Stimulated activated CD4-positive, alpha-beta T cell treated with anti-CD3 and anti-CD28 coated beads, TNF-alpha, amount 100 ng/mL, for 24 hours (primary cell): ENCODE measurements at places on chromosomes 2 and 18.
A peak's percentile ranks its signal among the peaks of the same experiment; 100 is the strongest.

DNA sequence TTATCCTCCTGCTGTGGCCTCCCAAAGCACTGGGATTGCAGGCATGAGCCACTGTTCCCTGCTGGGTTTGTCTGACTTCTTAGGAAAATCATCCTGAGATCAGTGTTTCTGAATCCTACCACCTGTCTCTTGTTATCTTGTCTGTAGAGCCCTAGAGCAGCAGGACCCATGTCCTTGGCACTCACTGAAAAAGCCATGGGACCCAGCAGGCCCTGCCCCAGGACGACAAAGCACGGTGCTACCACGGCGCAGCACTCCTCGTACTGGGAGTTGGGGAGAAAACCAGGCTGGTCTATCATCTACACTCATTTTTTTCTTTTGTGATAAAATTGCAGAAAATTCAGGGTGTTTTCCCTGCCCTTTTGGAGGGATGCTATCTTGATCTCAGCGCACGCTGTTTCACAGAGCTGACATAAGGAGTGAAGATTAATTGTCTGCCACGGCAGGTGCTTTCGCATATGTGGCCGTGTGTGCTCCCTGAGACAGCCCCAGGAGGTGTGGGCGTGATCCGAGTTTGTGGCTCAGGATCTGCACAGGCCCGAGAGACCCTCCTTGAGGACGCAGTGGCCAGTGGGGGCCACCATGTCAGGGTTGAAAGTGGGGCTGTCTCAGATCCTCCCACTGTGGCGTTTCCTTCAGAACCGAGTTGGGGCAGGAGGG lies 179.1 kb downstream of the LDLRAD4 start:
- DNase-seq: no peak

DNA sequence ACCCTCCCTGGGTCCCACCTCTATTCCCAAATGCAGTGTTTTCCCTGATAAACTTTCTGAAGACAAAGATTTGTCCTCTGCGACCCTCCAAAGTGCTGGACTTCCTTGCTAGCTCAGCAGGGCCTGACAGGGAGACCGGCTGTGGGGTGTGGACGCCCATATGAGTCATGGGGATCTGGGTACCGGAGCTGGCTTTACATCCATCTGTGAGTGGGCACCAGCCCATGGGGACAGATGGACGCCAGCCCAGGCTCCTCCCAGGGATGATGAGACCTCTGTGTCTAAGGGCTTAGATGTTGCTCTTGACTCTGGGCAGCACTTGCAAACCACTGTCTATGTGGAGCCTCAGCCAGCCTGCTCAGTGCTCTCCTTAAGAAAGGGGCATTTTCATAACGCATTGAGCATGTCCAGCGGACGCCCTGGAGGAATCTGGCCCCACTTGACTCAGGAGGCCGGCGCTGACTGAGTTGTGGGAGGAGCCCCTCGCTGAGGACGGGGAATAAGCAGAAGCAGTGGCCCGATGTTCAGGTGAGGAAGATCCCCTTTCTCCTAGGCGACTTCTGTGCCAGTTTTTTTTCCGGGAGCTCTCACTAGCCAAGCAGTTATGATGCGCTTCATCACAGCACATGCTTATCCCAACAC lies 229.4 kb upstream of the MYT1L start:
- DNase-seq: no peak

DNA sequence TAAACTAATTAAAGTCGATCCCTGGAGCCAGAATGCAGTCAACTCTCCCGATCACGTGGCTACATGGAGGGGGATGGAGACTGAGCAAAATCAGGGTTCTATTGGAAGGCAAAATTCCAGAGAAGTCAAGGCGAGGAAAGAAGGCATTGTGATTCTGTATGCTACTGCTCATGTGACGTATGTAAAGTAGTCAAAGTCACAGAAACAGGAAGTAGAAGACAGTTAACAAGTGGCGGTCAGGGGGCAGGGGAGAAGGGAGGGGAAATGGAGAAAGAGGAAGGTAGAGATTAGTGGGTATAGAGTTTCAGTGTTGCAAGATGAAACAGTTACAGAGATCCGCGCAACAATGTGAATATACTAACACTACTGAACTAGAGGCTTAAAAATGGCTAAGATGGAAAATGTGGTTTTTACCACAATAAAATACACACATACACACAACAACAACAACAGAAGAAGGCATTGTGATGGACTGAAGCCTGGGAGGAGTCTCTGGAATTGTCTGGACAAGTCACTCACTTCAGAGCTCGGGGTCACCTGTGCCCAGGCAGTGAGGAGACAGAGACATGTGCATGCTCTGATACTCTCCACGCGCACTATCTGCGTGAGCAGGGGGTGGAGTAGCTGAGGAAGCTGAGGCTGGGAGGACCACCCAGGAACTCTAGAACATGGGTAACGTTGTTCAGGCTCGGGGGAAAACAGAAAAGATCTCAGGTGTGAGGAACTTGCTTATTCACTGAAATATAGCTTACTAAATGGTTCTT lies 89.9 kb upstream of the CDCA7 start:
- DNase-seq: no peak

DNA sequence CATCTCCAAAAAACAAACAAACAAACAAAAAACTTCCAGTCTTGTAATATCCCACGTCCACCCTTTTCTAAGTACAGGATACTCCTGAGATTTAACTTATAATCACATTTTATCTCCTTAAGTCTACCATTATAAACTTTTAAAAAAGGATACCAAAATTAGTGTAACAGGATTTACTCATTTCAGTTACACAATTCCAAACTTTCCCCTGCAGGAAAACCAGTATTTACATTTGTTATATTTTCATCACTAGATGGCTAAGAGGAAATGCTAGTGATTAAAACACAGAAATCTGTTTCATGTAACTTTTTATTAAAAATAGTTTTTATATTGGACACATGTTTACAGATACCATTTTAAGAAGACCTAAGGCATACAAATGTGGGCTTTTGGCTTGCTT lies 27.5 kb downstream of the CFAP36 start:
- DNase-seq: no peak

- DNase-seq: no peak
Observed at GRCh38 chr2:202418511-202418910, 42.4 kb downstream of the BMPR2 start.

DNA sequence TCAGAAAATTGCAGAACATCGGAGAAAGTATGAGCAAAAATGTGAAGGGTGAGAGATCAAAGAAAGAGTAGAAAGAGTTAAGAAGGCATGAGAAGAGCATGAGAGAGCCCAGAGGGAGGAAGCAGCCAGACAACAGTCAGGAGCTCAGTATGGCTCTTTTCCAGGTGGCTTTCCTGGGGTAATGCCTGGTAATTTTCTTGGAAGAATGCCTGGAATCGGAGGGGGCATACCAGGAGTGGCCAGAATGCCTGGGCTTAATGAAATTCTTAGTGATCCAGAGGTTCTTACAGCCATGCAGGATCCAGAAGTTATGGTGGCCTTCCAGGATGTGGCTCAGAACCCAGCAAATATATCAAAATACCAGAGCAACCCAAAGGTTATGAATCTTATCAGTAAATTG lies 271.8 kb upstream of the TFPI start:
- no peak for DNase-seq

DNA sequence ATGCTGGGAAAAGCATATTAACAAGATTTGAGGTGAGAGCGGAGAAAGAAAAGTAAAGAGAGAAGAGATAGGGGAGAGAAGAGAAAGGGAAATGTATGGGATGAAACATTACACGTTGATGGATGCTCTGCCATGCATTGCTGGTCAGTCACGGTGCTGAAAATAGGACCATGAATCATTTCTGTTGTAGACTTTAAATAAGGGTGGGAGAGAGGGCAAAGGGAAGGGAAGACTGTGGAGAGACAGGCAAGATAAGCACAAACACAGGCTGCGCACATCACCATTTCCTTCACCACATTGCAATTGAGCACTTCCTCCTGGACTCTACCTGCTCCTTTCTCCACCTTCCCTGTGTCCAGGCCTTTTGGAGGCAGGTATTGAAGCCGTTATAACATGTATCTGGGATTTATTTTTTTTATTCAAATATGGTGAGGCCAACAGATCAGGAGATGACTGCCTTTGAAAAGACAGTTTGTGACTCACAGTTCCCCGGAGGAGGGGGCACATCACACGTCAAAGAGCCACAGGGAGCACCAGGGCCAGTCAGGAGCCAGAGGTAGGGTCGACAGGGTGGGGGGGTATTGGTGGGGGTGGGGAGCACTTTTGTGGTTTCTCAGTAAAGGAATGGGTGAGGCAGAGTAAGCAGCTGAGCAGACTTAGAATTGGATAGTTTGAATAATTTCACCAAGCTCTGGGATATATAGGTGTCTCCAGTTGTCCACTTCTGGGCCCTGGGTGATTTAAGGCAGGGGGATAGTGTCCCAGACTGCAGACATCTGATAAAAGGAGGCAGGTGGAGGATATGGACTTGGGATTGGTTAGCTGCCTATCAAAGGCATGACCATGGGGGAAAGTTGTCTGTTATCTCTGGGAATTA lies 372.8 kb upstream of the ST6GAL2 start:
- DNase-seq: no peak

DNA sequence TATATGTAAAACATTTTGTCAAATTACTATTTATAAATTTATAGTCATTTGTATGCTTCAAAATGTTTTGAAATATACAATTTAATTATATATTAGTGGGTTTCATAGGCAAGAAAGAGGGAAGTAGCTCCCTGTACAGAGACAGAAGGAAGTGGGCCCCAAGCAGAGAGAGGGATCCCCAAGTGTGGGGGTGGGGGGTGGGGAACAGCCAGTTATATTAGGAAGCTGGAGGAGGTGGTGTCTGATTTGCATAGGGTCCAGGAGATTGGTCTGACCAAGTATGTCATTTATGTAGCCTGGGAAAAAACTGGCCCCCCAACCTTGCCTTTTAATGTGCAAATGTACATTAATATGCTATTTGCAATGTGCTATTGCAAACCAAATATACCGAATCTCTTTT lies 76.5 kb upstream of the ZSWIM2 start:
- no peak for DNase-seq

DNA sequence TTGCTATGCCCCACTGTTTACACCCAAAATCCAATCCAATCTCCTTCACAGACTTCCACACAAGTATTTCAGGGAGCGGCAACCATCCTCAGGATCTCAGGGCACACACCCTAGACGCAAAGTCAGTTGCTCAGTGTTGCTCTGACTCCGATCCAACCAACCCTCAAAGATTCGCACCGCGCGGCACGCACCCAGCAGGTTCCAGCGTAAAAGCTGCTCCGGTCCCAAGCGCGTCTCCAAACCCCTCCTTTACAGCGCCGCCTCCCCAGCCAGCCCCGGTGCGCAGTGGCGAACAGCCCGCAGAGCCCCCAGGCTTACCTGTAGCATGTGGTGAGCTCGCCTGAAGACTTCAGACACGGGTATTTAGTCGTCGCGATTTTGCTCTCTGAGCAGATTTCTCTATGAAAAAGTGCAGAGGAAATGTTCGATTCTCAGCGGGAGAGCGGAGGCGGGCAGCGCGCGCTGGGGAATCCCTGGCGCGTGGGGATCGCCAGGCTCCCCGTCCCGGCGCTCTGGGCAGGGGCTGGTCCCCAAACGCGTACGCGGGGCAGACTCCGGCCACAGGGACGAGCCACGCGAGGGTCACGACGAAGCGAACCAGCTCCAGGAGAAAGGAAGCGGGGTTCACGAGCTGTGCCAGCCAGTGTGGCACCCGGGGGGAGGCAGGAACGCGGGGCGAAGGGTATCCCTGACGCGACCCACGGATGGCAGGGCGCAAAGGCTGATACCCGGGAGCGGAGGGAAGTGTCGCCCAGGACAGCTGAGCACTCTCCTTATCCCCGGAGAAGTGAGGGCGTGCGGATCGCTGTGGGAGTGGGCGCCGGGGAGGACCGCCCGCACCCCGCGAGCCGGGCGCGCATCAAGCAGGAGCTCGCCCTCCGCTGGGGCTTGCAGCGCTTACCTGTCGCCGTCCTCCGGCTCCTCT lies 650 bp downstream of the CCBE1 start:
- peak; percentile 2 for DNase-seq

DNA sequence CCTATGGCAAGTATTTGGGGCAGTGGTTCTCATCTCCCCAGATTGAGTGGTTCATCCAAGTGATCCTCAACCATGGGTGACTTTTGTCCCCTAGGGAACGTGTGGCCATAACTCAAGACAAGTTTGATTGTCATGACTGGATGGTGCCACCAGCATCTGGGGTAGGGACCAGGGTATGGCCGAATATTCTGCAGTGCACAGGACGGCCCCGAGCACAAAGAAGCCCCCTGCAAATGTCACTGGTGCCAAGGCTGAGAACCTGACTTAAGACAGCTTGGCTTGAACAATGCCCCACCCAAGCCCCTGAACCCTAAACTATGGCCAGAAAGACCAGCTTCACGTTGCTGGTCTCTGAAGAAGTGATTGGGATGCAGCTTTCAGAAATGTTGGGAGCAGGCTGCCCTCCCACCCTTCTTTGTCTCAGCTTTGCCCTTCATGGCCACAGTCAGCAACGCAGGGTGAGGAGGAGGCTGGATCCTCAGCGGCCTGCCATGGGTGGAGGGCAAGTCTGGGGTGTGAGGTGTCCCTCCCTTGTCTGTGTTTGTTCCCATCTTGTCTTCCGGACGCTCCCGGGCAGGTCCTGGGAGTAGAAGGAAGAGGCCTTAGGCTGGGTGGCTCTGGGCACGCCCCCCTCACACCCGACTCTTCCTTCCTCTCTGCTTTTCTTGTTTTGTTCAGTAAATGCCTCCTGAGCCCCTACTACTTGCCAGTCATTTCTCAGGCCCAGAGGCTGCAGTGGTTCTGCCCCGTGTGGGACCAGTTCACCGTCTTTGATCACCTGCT lies 43.4 kb downstream of the GREB1 start:
- DNase-seq: no peak

DNA sequence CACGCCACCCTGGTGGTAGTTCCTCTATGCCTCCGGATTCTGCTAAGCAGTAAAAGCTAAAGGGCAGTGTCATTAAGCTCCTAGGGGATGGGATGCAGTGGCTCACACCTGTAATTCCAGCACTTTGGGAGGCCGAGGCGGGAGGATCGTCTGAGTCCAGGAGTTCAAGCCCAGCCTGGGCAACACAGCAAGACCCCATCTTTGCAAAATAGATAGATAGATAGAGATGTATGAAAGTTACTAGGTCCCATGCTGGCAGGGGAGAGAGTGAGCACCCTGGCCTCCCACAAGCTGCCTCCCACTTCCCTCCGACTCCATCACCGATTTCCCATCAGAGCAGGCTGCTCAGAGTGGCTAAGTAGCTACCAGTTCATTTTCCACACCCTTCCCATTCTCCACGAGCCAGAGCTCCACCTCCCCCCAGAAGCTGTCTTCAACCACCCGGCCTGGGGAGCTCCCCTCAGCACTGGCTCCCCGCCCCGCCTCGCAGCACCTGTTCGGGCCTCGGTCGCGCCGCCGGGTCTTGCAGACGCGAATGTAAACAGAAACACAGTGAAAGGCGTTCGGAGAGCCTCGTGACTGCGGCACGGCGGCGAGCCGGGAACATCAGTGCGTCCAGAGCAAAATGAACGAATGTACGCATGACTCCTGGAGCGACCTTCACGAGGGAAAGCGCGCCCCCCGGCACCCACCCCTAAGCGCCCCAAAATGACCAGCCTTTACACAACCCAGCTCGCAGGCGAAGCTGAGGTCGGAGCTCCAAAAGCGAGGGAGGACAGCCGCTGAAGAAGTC lies 598 bp upstream of the CEP68 start:
- DNase-seq: no peak

- no peak for DNase-seq
Observed at GRCh38 chr2:105072039-105072438, 34.2 kb downstream of the MRPS9 start.
